Articular chondrocyte of knee joint (primary cell): ENCODE measurements at places on chromosomes 4 and X. TPM values are rescaled to one million over a fixed set of nuclear protein-coding genes. Genes with fewer than 3 reads are reported as not detected.

Gene GAB3
- 0.86 and 3.8 TPM in 2 replicates for total RNA-seq

Gene POU4F2
- total RNA-seq = not detected in 2 replicates

Gene TCEAL7
- total RNA-seq = 11.8 and 31.9 TPM in 2 replicates

Gene GAGE13
- not detected in 2 replicates for total RNA-seq

Gene TASL
- not detected in 2 replicates for total RNA-seq

Gene LRIT3
- total RNA-seq = 0.13 and 0.22 TPM in 2 replicates

Gene RHOXF2
- total RNA-seq = not detected in 2 replicates

Gene CLDN22
- total RNA-seq = not detected in 2 replicates

Gene COL4A5
- 0.13 and 0.86 TPM in 2 replicates for total RNA-seq

Gene RPS6KA6
- 3.4 and 6.8 TPM in 2 replicates for total RNA-seq

Gene SPP1
- total RNA-seq = 0.32 and 0.39 TPM in 2 replicates

Gene TGIF2LX
- total RNA-seq = not detected in 2 replicates

Gene MRFAP1L1
- total RNA-seq = 48.0 and 66.9 TPM in 2 replicates

Gene GAGE12C
- total RNA-seq = not detected in 2 replicates

Gene OPN1MW2
- not detected in 2 replicates for total RNA-seq

Gene NPY2R
- total RNA-seq = not detected in 2 replicates

Gene GAGE12H
- total RNA-seq = not detected in 2 replicates

Gene SSX4B
- not detected in 2 replicates for total RNA-seq

Gene GLUD2
- 1.2 and 2.3 TPM in 2 replicates for total RNA-seq

Gene ARR3
- not detected in 2 replicates for total RNA-seq

Gene FUNDC1
- 13.2 and 21.0 TPM in 2 replicates for total RNA-seq

Gene USP17L21
- not detected in 2 replicates for total RNA-seq

Gene S100P
- 0.13 TPM in 1 of 2 replicates, not detected in the other for total RNA-seq

Gene GAGE2A
- total RNA-seq = not detected in 2 replicates

Gene MAP9
- 5.4 and 11.0 TPM in 2 replicates for total RNA-seq

Gene FHDC1
- 0.76 and 0.91 TPM in 2 replicates for total RNA-seq

Gene SLC9A7
- total RNA-seq = 3.1 and 13.3 TPM in 2 replicates

Gene CXCL8
- total RNA-seq = 2.7 and 4.0 TPM in 2 replicates

Gene TSC22D3
- total RNA-seq = 28.2 and 45.9 TPM in 2 replicates

Gene NHSL2
- total RNA-seq = 0.26 and 0.32 TPM in 2 replicates

Gene SOX3
- total RNA-seq = not detected in 2 replicates

Gene PAGE5
- not detected in 2 replicates for total RNA-seq

Gene ALB
- not detected in 2 replicates for total RNA-seq

Gene BEND4
- 0.11 TPM in 1 of 2 replicates, not detected in the other for total RNA-seq

Gene LDOC1
- 5.0 and 6.0 TPM in 2 replicates for total RNA-seq

Gene PWWP3B
- 0.22 and 0.39 TPM in 2 replicates for total RNA-seq

Gene ZCCHC18
- total RNA-seq = 0.22 and 0.26 TPM in 2 replicates

Gene EXOC1
- total RNA-seq = 61.0 and 70.6 TPM in 2 replicates

Gene MSX1
- total RNA-seq = 1.8 and 2.2 TPM in 2 replicates
